ENCODE measurements at places on chromosomes 5 and 9. TPM values are rescaled to one million over a fixed set of nuclear protein-coding genes. Genes with fewer than 3 reads are reported as not detected.

C5orf52 gene
- total RNA-seq, result not detected

IRX1 gene
- not detected for total RNA-seq

ADGRD2 gene
- not detected for total RNA-seq

MCCC2 gene
- total RNA-seq, result 37.7 TPM

REEP5 gene
- 136 TPM for total RNA-seq

Data from A549 treated with RU486 at 1 μM for 4 hours (cell line).